ENCODE measurements at places on chromosomes 16 and 17.

DNA sequence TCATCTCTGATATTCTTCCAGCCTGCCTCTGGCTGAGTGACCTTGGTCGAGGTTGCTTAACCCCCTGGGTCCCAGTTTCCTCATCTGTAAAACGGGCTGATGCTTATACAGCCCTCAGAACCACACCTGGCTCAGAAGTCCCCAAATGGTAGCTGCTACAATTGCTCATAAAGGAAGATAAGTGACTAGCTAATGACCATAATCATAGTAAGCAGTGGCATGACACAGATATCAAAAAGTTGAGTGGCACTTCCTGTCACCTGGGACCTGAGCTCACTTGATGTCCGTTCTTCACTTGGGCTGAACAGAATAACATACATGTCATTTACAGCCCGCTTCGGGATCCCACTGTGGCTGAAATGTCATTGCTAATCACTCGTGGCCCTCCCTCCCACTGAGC lies 1.8 kb downstream of the MGRN1 start:
- DNase-seq: no peak

DNA sequence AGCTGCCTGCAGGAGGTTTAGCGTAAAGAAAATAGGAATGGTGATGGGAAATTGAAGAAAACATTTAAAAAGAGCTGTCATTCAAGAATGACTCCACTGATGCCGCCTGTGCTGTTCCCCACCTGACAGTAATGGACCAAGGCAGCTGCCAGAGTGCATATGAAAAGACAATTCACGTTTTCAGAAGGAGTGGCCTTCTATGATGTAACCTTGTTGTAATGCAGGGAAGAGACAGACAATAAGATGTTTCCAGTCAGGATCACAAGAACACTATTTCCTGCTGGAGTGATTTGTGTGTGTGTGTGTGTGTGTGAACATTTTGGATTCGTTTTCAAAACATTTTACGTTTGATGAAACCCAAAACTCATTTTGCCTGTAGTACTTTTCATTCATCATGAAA lies 203.7 kb downstream of the LGALS9B start:
- no peak for DNase-seq

GRCh38 chr16:8776129-8776584 lies 21.3 kb downstream of the TMEM186 start:
- no peak for DNase-seq

- DNase-seq: no peak
Measured at GRCh38 chr17:72682605-72683004, 409.9 kb downstream of the SLC39A11 start.

GRCh38 chr16:66007717-66008116 lies 358.8 kb upstream of the CDH5 start:
- DNase-seq: no peak

DNA sequence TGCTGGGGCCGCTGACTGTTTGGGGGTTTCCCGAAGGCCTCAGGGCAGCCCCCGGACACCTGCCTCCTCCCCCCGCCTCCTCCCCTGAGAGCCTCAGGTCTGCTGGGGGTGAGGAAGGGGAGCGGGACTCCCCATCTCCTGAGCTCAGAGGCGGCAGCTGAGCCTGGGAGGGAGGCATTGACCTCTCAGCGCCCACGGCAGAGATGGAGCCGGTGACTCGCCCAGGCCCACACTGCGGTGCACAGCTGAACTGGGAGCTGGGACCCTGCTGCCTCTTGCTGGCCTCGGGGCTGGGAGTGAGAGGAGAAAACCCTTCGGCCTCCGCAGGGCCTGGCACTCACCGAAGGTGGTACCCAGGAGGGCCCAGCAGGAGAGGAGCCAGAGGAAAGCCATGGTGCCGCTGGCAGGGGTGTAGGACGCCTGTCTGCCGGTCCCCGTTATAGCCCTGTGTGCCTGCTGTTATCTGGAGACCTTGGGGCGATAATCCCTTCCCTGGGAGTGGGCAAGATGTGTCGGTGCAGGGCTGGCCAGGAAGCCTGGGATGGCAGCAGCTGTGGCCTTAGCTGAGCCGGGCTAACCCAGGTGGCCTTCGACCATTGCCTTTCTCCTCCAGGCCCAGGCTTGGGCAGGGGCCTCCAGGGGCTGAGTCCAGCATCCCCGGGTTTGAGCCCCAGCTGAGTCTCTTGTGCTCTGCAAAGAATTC lies at the start of gene CTRB2:
CTRB2 (minus strand) TSS at position 413 of the 703 bp plus-strand sequence; CDS start at position 393, 20 bp downstream.
- no peak for DNase-seq

DNA sequence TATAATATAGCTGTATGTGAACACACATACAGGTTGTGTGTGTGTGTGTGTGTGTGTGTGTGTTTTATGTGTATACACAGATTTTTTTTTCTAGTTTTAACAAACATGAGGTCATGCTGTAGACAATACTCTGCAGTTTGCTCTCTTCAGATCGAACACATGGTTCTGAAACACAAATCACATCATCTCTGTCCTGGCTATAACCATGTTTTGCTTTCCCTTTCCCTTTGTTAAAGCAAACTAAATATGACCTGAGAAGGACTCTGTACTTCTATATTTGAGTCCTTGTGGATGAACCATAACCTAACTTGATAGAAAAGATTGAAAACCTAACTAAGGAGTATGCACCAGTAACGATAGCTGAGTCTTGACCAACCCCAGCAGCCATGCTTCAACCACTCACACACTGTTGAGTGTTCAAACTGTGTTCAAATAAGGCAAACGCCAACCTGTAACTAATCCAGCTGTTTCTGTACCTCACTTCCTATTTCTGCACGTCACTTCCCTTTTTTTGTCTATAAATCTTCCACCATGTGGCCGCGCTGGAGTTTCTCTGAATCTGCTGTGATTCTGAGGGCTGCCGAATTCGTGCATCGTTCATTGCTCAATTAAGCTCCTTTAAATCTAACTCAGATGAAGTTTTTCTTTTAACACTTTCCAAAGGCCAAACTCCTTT lies 303.8 kb downstream of the HS3ST3B1 start:
- DNase-seq: no peak

DNA sequence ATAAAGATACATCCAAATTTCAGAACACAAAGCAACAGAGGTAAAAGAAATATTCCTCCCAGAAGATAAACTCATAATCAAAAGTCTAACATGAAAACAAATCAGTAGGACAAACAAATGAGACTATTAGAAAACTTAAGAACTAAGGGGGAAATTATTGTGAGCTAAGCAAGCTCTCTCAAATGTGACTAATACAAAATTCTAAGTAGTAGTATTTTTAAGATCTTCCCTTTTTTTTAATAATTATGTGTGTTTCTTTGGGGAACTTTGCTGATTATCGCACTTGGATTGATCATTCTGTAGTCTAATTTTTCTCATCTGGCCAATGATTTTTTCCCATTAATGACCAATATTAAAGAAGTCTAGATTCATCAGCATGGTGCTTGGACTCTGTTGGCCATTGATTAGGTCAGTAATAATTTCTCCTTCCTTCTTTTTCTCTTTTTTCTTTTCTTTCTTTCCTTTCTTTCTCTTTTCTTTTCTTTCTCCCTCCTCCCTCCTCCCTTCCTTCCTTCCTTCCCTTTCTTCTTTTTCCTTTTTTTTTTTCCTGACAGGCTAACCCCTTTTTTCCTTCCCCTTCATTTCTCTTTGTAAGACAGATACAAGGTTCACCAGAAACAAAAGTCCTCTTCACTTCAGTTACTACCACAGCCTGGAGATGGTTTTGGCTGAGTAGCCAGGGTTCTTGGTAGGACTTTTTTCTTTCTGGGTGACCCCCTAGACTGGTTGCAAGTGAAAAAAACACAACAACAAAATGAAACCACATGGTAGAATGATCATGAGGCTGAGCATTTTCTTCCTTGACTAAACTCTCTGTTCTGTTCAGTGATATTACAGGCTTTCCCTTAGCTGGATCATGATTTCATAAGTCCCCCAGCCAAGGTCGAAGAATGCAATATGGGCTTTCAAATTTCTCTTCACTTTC lies 2.9 kb upstream of the ABCA6 start:
- DNase-seq: no peak

DNA sequence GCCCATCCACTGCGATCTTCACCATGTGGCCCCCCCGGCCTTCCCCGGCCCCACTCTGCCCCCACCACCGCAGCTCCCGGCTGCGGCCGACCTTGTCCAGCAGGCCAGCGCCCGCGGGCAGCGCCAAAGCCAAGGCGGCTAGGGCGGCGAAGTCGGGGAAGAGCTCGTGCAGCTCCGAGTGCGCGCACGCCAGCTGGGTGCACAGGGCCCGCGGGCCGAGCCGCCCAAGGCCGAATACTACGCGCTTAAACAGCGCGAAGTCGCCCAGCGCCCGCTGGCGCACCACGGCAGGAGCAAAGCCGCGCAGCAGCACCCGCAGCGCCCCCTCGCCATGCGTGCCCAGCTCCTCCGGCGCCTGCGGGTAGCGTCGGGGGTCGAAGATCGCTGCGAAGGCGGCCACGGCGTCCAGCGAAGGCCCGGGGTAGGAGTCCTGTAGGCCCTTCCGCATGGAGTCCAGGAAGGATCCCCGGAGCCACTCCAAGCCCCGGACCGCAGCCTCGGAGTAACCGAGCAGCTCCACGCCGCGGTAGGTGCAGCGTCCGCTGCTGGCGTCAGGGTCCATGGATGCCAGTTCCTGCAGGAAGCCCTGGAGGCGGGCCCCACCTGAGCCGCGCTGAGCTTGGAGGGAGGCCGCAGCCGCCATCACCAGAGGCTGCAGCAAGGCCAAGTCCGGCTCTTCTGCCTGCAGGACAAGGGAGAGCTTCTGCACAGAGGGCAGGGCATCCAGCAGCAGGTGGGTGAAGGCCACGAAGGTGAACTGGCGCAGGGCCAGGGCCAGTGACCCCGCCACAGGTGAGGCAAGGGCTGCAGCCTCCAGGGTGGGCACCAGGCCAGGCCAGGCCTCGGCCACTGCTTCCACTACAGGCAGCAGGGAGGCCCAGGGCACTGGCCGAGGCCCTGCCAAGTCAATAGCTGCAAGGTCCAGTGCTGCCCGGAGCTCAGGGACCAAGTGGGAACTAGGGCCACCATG lies 10.3 kb downstream of the C17orf113 start:
- no peak for DNase-seq

- DNase-seq: no peak
Measured at GRCh38 chr16:15581127-15581815, 61.7 kb downstream of the MARF1 start.

DNA sequence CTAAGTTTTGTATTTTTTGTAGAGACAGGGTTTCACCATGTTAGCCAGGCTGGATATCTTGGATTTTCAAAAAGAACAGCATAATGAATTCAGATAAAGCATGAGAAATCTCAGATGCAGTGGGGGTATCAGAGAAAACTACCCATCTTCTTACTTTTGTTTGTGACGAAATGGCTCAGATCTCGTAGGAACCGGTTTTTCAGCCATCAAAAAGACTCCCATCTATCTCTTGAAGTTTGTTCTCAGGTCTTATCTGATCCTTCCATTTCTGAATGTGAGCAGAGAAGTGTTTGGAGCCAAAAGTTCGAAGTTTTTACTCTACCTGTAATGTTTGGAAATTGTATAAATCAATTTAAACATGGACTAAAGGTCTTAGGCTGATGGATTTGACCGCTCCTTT lies 57.2 kb downstream of the LDHD start:
- DNase-seq: no peak

DNA sequence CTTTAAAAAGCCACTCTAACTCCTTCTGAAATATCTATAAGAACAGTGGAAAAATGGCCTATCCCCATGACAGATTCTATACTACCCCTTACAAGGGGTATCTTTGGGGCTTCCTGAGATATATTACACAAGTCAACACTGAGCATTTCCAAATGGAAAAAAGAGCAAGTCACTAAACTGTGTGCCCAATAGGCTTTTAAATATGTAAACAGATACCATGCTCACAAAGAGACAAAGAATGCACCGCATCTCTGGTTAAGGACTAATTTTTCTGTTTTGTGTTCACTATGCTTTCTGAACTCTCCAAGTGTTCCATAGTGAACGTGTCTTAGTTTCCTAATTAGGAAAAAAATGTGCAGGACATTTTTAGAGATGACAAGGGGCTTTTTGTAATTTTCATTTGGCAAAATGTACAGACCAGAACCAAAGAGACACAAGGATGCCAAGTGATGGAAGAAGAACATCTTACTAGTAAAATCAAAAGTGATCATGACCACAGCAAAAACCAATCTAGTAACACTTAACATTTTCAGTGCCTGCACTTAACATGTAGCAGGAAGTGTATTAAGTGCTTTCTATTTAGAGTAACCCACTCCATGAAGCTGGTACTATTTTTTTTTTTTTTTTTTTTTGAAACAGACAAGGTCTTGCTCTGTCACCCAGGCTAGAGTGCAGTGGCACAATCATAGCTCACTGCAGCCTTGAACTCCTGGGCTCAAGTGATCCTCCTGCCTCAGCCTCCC lies 21.5 kb downstream of the MYH11 start:
- DNase-seq: no peak

DNA sequence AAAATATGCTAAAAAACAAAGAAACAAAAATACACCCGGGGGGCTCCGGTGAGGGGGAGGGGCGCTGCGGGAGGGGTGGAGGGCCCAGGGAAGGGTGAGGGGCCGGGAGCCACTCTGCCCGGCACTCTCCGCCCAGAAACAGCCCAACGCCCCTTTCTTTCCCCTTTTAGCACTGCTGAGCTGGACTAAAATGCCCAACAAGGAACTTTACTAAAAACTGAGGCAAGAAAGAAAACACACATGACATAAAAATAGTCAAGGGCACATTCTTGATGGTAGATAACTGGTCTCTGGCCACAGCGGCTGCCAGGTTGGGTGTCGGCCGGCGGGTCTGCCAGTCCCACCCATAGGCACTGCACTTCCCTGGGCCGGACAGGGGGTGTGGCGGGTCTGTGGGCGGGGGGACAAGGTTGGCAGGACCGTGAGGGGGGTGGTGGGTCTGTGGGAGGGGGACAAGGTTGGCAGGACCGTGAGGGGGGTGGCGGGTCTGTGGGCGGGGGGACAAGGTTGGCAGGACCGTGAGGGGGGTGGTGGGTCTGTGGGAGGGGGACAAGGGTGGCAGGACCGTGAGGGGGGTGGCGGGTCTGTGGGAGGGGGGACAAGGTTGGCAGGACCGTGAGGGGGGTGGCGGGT lies 20.9 kb downstream of the METRNL start:
- no peak for DNase-seq

DNA sequence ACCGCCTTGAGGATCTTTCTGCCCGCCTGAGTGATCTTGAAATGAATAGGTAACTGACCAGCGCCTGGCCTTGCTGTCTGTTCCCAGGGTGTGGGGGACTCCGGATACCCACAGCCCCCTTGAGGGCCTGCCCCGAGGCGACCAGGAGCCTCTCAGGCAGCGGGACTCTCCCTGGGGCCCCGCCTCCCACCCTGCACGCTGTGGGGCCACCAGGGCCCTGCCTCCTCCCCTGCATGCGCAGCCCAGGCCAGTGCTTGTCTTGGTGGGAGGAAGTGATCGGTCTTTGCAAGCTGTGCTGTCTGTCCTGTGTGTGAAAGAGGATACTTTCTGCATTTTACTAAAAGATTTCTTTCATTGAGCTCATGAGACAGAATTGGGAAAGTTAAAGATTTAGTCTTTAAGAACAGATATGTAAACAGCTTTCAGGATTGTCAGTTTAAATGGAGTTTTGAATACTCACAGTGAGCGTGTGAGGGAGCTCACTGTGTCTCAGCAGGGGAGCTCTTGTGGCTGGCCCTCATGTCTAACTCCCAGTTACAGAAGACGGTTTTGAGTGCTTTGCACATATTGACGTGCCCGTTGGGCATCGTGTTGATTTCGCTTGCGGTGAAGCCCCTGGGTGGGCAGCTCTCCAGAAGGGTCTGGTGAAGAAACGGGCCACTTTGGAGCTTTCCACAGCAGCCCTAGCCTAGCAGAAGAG lies 36.1 kb upstream of the CAPN15 start:
- DNase-seq: no peak

All from 8988T (cell line).